NCI-H2227 treated with DMSO at 0.1 percent for 48 hours (cell line): ENCODE measurements at places on chromosomes 13 and 19.

DNA sequence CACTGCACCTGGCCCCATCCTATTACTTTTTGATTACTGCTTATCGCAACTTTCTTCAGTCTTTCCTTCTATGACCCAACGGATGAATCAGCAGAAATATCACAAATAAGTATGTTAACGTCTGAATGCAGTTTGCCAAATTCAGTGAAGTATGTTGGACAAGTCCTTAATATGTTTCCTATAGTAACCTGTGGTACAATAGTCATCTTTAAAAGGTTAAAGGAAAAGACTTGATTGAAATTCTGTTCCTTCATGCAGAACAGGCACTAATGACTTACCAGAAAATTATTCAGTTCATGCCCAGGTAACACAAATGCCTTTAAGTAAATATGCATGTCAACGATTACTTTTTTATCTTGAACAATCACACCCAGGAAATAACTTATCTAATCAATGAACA is 242.6 kb downstream of the KCTD12 start:
- no peak for DNase-seq

DNA sequence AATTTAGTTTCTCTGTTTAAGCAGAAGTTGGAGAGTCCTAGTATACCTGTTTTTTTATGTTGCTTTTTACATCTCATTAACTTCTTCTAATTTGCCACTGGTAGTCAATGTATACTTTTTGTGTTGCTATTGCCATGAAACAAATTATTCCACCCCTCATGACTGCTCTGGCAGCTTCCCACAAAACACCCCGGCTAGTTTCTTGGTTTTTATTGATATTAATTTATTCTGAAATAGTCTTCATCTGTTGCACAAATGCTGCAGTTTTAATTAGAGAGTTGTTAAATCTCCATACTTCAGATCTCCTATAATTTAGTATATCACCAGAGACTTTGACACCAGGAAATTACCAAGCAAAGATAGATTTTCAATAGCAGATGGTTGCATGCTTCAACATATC is 1159.3 kb upstream of the PRR20A start:
- DNase-seq, result no peak

- DNase-seq, result no peak
Measured at GRCh38 chr19:3369337-3370213, 3.2 kb downstream of the NFIC start.

- DNase-seq, result no peak
Measured at GRCh38 chr19:45676851-45677263, 8.8 kb downstream of the GIPR start.

- DNase-seq, result peak; percentile 36
Measured at GRCh38 chr13:85386424-85386823, 412.8 kb downstream of the SLITRK6 start.

GRCh38 chr13:112175162-112176075 is 108.5 kb downstream of the SOX1 start:
- DNase-seq, result no peak

- DNase-seq, result no peak
Measured at GRCh38 chr19:35355791-35356460, 2.3 kb upstream of the FFAR3 start.

- peak; percentile 8 for DNase-seq
Measured at GRCh38 chr13:44306371-44307192, 67.0 kb upstream of the SERP2 start.

- no peak for DNase-seq
Measured at GRCh38 chr19:5026706-5027273, 57.9 kb downstream of the KDM4B start.

DNA sequence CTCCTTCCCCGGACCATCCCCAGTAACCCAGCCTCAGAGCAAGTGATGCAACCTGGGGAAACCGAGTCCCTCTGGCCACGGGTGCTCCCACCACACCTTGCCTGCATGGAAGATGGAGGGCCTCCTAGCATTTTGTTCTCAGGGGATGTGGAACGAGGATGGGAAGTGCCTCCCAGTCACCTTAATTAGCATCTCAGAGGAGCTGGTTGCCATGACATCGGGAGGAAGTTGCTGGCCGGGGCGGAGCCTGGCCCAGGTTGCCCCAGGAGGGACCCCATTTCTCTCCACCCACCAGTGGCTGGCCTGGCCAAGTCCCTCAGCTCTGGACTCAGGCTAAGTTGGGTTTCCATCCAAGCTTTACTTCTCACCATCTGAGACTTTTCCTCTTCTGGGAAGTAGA is 24.1 kb upstream of the PTPRS start:
- DNase-seq, result peak; percentile 1

GRCh38 chr19:32289566-32290210 is 55.7 kb upstream of the ZNF507 start:
- no peak for DNase-seq

- no peak for DNase-seq
Measured at GRCh38 chr19:4622695-4623421, 16.5 kb upstream of the TNFAIP8L1 start.

DNA sequence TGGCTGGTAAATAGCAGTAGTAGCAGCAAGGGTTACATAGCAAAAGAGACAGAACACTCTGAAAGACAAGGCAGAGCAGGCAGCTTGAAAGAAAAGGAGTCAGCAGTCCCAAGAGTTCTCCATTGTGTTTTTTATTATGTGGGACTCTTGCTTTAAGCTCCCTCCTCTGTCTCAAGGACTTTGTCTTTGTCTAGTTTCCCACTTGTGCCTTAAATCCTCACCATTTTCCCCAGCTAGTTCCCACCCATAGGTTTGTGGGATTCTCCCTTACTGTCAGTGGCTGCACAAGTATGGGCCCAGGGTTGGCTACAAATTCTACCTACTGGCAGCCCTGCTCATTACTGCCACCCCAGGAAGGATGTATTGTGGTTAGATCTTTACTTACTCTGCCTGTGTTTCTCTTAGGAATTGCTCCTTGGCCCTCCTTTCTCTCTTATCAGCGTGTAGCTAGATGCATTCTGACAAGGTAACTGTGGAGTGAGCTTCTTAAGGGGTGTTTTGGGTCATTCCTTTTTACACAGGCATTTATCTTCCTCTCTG is 413.4 kb upstream of the PCDH9 start:
- no peak for DNase-seq

- peak; percentile 9 for DNase-seq
Measured at GRCh38 chr19:18202778-18203407, 949 bp downstream of the RAB3A start.

- DNase-seq, result no peak
Measured at GRCh38 chr13:64556376-64556775, 2673.8 kb downstream of the PCDH9 start.

DNA sequence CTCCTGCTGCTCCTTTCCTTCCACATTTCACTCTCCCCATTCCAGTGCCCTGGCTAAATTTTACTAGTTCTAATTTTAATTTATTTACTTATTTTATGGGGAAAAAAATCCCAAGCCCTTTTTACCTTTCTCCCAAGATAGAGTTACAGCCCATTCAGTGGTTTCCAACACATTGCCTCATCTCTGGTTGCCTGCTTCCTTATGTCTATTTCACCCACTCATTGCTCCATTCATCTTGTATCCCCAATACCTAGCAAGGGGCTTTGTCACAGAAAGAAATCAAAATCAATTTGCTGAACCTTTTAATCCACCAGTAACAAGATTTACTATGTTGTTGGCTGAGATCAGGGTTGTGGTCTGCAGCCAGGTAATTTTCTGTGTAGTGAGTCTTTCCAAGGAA is 55.9 kb downstream of the LHFPL6 start:
- DNase-seq, result no peak

DNA sequence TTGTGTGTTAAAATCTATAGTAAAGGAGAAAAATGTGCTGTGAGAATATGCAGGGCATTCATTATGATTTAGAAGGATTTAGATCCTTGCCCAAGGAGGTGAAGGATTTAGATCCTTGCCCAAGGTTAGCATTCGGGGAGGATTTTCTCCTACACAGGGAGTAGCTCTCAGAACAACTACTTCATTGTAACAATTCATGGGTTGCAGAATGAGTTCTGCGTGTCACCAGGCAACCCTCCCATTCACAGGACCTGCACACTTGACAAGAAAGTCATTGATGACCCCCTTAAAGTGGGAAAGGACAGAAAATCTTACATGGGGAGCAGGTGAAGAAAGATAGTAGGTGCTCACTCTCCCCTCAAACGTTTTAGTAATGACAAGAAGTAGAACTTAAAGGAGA is 167.1 kb upstream of the MAB21L1 start:
- no peak for DNase-seq

- no peak for DNase-seq
Measured at GRCh38 chr19:46042252-46042883, 1.6 kb upstream of the IGFL4 start.

DNA sequence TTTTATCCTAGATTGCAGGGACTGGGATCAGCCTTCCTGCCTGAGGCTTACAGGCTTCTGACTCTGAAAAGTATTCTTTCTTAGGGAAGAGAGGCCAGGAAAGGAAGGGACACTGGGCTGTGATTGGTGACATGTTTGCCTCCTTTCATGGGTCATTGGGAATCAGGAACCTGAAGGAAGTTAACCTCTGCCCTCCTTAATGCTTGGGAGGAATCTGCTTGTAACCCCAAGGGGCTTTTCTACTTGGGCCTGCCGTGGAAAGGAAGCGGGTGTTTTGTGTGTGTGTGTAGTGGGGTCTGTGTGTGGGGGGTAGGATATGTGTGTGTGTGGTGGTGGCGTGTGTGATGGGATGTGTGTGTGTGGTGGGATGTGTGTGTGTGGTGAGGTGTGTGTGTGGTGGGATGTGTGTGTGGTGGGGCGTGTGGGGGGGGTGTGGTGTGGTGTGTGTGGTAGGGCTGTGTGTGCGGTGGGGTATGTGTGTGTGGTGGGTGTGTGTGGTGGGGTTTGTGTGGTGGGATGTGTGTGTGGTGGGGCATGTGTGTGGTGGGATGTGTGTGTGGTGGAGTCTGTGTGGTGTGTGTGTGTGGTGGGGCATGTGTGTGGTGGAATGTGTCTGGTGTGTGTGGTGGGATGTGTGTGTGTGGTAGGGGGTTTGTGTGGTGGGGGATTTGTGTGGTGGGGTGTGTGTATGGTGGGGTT is 41.3 kb upstream of the NPAS1 start:
- DNase-seq, result no peak
